ENCODE measurements at places on chromosomes 7 and 10.
A peak's percentile ranks its signal among the peaks of the same experiment; 100 is the strongest.

- DNase-seq, result no peak
Measured at GRCh38 chr10:112585960-112586359, 138.9 kb downstream of the VTI1A start.

GRCh38 chr10:101575580-101576210 lies 12.4 kb downstream of the POLL start:
- DNase-seq, result no peak

DNA sequence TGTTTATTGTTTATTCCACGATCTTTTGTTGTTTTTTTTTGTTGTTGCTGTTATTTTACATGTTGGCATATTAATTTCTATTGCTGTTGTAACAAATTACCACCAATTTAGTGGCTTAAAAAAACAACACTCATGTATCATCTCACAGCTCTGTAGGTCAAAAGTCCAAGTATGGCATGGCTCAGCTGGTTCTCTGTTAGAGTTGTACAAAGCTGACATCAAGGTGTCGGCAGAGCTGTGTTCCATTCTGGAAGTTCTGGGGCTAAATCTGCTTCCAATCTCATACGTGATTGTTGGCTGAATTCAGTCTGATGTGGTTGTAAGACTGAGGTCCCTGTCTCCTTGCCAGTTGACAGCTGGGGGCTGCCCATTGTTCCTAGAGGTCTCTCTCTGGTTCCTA lies 60.2 kb upstream of the FAM133B start:
- DNase-seq, result no peak

- DNase-seq, result no peak
Measured at GRCh38 chr10:54614072-54614471, 187.0 kb downstream of the PCDH15 start.

DNA sequence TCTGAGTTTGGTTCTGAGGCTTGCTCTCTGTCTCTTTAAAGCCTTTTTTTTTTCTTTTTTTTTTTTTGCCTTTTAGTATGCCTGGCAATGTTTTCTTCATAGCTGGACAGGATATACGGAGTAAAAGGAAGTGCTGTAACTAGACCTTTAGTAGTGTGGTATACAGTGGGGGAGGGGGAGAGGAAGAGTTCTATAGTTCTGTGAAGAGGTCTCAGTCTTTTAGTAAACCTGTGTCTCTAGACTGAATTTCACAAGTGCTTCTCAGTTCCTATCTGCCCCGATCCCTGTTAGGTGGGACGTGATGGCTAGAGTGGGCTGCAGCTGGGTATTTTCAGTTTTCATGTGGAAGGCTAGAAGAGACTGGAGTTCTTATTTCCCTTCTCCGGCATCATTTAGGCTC lies 3.1 kb upstream of the ABCC2 start:
- DNase-seq, result no peak

- DNase-seq, result no peak
Measured at GRCh38 chr10:50651808-50652207, 28.1 kb upstream of the SGMS1 start.

DNA sequence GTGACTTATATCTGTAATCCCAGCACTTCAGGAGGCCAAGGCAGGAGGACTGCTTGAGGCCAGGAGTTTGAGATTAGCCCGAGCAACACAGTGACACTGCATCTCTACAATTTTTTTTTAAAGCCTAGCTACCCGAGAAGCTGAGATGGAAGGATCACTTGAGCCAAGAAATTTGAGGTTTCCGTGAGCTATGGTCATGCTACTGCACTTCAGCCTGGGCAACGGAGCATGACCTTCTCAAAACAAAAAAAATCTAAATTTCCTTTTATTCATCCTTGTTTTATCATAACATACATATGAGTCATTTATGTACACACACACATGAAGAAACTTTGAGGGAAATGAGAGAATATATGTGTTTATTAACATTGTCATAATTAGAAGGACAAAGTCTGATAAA lies 277.5 kb upstream of the MAGI2 start:
- DNase-seq, result no peak

GRCh38 chr7:25158966-25159365 lies 33.9 kb upstream of the CYCS start:
- DNase-seq, result no peak

GRCh38 chr10:131433568-131433967 lies 122.0 kb upstream of the TCERG1L start:
- DNase-seq, result no peak

DNA sequence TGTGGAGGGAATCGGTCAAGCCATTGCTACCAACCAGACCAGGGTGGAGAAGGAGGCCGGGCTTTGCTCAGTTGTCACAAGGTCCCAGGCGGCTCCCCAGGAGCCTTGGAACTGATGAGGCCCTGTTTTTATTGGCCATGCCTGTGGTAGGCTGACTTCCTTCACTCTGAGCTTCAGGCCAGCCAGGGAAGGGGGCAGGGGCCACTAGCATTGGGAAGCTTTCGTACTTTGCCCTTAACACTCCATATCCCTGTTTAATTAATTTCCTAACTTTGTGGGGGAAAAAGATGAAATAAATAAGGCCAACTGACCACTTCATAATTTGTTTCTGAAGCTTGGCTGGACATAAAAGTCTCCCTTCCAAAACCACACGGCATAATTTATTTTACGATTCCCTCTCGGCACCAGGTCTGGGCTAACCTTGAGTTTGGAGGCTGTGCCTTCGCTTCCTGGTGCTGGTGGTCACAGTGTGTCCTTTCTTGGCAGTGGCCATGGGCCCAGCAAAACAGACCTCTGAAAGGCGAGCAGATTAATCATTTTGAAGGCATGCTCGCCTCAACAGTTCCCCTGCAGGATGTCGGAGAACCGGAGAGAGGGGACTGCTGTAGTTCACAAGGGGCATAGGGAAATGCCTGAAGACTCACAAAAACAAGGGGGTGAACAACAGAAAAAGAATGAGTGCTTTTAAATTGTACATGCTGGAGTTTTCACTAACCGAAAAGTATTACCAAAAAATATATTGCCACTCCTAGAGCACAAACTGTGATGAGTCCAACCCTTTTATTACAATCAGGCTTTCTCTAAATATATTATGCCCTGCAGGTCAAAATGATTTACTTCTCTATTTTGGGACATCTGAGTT lies 966.0 kb downstream of the LRMDA start:
- no peak for DNase-seq

DNA sequence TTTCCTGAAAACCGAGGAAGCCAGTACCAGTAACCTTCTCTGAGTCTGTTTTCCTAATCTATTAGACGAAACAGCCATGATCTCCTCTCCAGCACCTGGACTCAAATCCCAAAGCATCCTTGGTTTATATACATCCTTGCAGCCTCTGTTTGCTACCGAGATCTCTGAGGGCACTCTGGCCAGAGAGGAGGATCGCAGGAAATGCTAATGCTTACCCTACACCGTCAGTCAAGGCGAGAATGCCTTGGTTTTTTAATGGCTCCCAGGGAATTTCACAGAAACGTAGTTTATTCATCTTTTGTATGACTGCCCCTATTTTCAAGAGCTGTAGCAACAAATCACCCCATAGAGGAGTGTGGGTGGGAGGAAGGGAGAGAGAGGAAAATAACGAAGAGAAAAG lies 91.5 kb upstream of the CALN1 start:
- no peak for DNase-seq

GRCh38 chr10:127346604-127347003 lies 150.2 kb upstream of the INSYN2A start:
- no peak for DNase-seq

DNA sequence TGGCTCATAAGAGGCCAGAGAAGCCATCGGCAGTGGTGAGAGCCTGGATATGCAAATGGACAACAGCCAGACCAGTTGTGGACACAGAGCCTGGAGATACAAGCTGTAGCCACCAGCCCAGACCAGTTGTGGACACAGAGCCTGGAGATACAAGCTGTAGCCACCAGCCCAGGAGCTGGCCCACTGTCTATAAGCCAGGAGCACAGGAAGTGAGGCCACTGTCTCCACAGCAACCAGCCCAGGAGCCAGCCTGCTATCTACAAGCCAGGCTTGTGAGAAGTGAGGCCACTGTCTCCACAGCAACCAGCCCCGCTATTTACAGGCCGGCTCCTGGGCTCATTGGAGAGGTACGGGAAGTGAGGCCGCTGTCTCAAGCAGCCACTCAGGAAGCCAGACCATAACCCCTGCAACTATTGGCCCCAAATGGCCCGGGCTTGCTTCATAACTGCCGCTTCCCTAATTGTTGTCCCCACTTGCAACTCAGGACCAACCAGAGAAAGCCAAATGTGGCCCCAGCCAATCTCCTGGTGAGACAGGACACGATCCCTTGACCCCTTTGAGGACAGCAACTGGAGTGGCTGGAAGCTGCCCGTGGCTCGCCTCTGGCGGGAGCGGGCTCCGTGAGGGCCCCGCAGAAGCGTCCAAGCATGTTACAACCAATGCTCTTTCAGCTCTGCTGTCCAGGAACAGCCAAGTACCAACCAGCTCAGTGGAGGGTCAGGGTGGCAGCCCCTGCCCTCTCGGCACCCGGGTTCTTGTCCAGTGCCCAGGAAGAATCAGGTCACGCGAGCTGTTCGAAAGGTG lies 44.1 kb upstream of the CNPY1 start:
- peak; percentile 45 for DNase-seq

DNA sequence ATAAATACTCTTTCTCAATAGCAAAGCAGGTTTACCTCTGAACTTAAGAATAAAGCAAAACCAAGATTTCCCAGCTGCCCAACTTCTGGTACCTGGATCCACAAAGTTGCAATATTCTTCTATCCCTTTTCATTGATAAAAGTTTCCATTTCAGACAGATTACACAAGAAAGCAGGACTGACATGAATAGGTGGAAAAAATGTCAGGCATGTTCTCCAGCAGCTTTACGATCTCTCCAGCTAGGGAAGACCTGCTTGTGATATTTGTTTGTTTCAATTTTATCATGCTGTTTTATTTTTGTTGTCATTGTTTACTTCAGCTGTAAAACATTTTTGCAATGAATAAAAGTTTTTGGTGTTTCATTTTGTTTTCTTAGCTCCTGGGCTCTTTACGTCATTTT lies 9.0 kb downstream of the RGS10 start:
- no peak for DNase-seq

- no peak for DNase-seq
Measured at GRCh38 chr10:93579089-93579488, 12.6 kb downstream of the FFAR4 start.

- no peak for DNase-seq
Measured at GRCh38 chr10:86632951-86633350, 21.4 kb upstream of the OPN4 start.

DNA sequence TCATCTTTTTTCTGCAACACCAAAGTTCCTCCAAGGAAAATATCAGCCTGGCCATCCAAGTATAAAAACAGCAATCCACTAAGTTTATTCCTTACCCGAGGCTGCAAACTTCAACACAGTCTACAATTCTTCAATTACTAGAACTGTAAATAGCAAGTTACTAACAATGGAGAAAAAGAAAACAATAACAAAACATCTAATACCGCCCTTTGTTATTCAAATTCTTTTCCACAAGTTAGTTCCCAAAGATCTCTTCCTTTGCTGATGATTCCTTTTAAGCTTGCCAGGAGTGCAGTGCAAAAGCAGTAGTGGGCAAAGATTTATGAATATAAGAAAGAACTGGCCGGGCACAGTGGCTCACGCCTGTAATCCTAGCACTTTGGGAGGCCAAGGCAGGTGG lies 86.2 kb downstream of the CUL2 start:
- no peak for DNase-seq

DNA sequence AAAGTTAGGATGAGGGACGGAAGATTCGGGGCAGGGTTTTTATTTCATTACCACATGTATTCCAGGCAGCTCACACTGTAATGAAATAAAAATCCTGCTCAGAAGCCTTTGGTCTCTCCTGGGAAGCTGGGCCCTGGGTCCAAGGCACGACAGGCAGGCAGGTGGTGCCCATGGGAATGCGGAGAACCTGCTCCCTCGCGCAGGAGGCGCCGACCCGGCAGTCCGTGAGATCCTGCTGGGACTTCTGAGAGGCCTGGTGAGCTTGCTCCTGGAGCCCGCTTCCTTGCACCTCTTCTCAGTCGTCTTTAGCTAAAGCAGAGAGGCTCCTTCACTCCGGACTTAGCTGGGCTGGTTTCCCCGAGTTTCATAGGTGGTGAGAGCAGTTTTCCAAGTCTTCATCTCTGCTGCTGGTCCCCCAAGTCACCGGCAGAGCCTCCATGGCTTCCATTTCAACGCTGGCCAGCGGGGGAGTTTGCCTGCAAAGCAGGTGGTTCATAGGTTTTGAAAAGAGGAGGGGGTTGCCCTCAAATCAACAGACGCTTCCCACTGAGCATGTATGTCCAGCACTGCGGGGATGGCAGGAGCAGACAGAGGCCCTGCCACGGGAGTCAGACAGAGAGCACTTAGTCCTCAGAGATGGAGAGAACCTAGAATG lies 24.5 kb downstream of the IL15RA start:
- DNase-seq, result no peak

DNA sequence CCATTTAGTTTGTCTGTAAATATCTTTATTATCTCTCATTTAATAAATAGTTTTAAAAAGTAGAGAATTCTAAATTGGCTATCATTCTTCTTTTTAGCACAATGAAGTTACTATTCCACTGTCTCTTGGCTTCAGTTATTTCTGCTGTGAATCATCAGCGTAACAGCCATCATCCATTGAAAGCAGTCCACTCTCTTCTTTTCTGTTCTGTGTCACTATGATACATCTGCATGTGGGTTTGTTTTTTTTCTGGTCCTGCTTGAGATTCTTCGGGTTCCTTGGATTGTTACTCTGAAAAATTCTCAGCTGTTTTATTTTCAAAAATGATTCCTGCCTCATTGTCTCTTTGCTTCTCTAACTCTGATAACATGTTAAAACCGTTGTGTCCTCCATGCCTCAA lies 52.5 kb downstream of the CSGALNACT2 start:
- no peak for DNase-seq

- DNase-seq, result no peak
Measured at GRCh38 chr7:151801782-151802468, 75.0 kb downstream of the PRKAG2 start.

GRCh38 chr10:95246582-95247051 lies 44.2 kb downstream of the PDLIM1 start:
- no peak for DNase-seq

DNA sequence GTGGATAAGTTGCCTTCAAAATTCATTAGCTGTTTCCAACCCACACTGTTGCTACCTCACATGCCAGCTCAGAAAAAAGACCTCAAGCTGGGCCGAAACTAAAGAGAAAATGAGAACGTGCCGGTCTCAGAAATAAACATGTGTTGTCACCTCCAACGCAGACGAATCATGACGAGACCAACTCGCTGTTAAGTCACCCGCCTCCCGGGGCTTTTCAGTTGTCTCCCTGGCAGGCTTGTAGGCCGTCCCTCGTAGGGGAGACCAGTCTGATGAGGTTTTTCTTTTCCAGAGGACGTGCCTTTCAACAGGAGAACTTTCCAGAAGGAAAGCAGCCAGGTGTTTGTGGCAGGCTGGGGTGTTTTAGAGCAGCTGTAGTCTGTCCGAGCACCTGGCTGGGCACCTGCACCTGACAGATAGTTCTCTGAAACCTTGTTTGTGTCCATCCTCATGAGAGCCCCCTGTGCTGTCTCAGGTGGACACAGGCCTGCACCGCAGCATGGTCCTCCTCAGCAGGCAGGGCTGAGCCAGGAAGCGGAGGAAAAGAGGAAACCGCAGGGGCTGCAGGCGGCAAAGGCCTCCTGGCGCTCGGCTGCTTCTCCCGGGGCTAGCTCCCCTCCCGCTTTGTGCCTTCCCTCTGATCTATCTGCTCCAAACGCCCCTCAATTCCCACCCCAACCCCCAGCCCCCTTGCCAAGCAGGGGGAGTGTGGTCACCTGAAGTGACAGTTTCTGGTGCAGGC lies 78.8 kb downstream of the CHST15 start:
- DNase-seq, result no peak

GRCh38 chr7:55128693-55129394 lies 110.0 kb downstream of the EGFR start:
- DNase-seq, result no peak

Measured in NCI-H1436 treated with DMSO at 0.1 percent for 48 hours (cell line).